ENCODE measurements at places on chromosomes 3 and 15.

DNA sequence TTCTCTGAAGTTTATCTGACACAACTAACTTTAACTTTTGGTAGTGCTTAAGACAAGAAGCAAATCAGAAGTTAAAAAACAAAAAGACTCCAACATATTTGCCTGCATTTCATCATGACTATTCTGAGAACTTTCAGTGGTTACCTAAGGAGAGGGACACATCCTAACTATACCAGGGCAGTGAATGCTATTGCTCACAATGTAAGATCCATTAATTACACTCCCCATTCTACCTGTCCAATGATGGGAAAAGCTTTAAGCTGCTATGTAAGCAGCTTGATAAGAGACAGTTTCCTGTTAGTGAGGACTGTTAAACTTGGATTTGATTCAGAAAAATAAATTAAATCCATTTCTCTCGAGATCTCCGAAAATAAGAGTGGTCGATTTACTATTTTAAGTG lies 37.5 kb downstream of the SERPINI1 start:
- DNase-seq, result no peak

DNA sequence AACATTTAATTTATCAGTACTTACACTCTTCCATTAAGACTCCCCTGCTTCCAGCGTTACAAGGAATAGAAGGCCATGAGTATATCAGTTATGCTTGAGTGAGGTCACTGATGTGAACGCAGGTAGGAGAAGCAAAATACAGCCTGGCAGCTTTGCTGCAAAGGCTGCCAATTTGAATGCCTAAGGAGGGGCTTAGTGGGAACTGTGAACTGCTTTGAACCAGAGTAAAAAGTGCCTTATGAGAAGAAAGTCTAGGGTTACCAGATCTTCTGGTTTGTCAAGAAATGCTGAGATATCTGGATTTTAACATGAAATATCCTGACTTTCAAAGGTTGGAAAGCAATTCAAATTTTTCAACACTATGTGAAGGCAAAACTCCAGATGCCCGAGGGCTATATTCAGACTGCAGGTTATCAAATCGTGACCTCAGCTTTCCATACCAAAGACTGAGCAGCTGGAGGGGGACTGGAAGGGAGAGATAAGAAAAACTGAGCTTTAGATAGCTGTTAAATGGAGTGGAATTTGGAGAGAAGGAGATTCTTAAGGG lies 446.3 kb upstream of the NECTIN3 start:
- no peak for DNase-seq

- no peak for DNase-seq
Observed at GRCh38 chr15:86942285-86942684, 862.6 kb downstream of the AGBL1 start.

DNA sequence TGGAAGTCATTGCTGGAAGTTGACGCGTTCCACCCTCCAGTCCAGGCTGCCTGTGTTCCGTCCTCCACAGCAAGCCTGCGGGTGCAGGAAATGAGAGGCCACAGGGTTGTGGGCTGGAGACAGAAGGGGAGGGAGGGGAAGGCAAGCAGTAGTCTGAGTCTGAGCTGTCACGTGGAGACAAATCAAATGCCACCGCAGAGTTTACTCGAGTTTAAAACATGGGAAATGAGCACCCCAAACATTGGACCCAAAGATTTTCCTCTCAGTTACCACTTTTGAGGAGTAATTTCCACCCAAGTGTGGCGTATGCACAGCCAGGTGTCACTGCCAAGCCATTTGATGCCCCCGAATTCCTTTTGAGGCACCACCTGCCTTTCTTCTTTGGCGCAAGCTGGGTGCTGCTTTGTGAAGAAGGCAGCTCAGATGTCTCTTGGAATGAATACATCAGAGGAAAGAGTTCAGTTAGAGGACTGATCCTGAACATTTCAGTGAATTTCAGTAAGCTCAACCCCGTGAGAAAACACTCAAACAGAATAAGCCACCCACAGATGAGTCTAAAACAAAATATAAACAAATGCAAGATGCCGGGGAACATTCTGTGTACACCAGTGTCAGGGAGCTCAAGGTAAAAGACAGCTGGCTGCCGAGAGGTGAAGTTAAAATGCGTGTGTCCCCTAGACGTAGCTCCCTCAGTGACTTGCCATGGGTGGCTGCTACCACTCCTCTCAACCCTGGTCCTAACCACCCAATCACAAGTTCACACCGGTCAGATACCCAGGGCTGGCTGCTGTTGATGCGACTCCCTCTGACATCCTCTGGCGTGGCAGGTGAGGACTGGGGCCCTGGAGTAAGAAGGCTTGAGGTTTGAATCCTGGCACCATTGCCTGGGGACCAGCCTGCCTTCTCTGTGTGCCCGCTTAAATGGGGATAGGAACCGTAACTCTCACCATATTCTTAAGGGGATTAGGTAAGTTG lies 203.8 kb downstream of the UACA start:
- DNase-seq, result peak; percentile 45

DNA sequence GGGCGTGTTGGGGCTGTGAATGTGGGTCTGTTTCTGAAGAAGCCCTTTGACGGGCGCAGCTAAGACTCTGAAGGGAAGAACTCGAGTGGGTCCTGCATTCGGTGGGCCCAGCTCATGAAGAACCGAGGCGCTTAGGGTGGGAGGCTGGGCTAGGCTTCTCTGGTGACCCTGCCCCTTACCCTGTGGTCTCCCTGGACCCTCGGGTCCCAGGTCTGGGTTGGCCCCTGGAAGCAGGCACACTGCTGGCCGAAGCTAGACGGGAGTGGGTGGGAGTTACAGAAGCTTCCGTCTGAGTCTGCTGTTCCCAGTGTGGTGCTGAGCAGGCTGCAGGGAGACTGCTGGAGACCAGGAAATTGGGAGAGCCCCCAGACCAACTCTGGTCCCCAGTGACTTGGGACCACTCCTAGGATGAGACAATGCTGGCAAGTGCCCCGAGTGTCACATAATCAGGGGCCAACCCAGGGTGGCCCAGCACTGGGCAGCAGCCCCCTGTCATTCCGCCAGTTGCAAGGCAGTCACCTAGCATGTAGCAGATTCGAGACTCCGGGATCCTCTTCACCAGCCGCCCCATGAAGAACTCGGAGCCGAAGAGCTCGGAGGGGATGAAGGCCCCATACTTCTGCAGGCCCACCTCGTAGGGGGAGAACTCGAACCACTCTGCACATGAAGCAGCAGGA lies 16.7 kb upstream of the EHD4 start:
- no peak for DNase-seq

GRCh38 chr3:159260049-159260662 lies 458.3 kb downstream of the MFSD1 start:
- DNase-seq, result peak; percentile 37

DNA sequence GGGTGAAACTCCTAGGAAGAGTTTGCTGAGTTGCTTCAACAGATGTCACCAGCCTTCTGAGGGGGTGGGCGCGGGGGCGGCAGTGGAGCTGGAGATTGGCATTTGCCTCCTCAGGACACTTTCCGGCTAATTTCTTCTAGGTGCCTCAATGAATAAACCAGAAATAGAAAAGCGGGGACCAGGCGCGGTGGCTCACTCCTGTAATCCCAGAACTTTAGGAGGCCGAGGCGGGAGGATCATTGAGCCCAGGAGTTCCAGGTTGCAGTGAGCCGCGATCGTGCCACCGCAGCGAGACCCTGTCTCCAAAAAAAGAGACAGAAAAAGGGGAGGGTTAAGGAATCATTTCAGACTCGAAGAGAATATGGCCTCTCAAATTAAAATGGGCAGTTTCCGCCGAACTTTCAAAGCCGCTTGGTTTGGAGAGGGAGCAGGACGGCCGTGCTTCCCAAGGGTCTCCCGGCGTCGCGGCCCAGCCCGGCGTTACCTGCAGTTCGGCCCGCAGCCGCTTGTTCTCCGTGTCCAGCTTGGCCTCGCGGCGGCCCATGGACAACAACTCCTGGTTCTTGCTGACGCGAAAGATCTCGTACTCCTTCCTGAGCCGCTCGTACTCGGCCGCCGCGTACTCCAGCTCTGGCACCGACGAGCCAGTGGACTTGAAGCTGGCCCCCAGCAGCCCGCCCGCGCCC lies 587 bp downstream of the NPHP3 start:
- peak; percentile 66 for DNase-seq

GRCh38 chr15:25415217-25415616 lies 23.6 kb downstream of the UBE3A start:
- no peak for DNase-seq

All from AG08396 (cell line).